HFF-Myc (cell line): ENCODE measurements at places on chromosomes 12 and 14.

DNA sequence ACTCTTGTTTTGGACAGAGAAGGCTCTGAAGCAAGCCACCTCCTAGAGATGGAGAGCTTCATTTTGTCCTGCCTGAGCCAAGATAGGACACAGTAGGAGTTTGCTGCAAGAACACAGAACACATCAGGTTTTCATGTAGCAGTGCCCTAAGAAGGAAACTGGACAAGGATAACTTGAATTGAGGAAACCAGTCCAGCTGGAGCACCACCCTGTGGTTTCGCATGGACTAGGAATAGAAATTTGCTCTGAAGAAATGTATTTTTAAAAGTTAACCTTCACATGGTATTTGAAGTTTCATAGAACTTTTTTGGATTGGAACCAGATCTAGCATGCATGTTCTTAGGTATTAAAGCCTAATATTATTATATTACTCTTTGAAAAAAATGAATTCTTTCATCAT, 68.8 kb downstream of the RERG start:
- no peak for DNase-seq

GRCh38 chr12:247271-247670, 15.4 kb downstream of the SLC6A13 start:
- DNase-seq = no peak

DNA sequence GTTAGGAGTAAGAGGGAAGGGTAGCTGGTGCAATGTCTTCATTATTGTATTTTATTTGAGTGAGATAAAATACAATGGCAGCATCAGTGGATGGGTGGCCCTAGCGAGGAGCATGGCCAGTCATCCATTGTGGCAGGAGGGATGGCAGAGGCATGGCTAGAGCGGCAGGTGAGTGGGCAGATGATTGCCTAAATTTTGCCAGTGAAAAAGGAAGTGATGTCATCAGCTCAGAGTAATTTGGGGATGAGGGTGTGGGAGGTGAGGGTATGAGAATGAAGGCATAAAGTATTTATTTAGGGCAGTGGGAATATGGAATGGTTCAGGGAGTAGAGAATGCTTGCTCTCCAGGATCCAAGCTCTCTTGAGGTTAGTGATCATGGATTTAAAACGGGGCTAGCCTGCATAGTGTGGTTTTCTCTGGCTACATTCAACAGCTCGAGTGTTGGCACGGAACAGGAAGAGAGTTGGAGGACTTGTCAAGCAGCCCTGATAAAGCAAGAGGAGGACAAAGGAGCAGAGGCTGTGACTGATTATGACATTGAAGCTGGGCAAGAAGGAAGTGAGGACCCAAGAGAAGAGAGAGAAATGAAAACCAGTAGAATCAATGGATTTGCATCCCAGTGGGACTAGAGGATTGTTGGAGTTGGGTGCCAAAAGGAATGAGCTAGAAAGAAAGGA, 18.7 kb upstream of the SERPINA6 start:
- no peak for DNase-seq

- DNase-seq = peak; percentile 85
Measured at GRCh38 chr12:120469450-120470149, at the start of gene SRSF9. TSS of gene SRSF9 (minus strand) at chr12:120469748. CDS start at chr12:120469609, 139 bp downstream.

GRCh38 chr12:14601692-14602478, 34.2 kb upstream of the PLBD1 start:
- DNase-seq = no peak

GRCh38 chr12:40351976-40352375, 127.2 kb downstream of the LRRK2 start:
- DNase-seq = no peak

GRCh38 chr12:49604856-49605255, 583 bp downstream of the FAM186B start:
- no peak for DNase-seq

DNA sequence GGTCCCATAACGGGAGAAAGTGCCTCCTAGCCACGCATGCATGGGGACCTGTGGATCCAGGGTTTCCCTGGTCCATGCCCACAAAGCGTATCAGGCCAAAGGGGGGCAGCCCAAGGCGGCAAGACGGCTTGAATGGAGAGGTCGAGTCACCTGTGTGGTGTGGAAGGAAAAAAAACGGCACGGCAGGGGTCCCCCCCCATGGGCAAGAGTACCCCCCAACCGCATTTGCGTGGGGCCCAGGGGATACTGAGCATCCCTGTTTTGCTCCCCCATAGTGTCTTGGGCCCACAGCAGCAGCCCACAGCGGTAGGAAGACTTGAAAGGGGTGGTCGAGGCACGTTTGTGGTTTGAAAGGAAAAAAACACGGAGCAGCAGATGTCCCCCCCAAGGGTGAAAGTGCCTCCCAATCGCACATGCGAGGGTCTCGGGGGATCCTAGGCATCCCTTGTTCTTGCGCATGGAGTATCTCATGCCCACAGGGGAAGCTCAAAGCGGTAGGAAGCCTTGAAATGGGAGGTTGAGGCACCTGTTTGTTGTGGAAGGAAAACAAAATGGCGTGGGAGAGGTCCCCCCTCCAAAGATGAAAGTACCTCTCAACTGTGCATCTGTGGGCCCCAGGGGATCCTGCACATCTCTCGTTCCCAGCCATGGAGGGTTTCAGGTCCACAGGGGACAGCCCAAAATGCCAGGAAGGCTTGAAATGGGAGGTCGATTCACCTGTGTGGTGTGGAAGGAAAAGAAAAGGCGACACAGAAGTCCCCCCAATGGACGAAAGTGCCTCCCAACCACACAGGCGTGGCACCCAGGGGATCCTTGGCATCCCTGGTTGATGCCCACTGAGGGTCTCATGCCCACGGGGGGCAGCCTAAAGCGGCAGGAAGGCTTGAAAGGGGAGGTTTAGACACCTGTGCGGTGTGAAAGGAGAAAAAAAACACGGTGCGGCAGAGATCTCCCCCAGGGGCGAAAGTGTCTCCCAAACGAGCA, 577.5 kb downstream of the ALG10 start:
- DNase-seq = no peak

DNA sequence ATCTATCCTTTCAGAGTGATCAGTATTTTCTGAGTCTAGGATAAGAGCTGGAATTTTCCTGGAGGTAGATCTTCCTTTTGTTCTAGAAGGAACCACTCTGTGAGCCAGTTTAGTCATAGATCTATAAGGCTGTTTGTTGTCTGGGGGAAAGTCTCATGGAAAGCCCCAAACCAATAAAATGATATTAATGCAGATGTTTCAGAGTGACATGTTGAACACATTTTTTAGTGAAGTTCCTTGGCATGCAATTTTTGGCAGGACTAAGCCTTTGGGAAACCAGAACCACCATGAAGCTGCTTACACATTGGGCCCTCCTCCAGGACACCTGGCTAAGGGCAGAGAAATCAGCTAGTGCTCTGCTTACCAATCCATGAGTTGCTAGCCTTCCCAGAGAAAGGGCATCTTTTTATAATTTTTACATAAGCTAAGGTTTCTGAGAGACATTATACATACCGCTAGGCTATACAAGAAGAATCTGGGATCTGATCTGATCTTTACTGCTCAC, 101.5 kb upstream of the PCED1B start:
- DNase-seq = peak; percentile 17

DNA sequence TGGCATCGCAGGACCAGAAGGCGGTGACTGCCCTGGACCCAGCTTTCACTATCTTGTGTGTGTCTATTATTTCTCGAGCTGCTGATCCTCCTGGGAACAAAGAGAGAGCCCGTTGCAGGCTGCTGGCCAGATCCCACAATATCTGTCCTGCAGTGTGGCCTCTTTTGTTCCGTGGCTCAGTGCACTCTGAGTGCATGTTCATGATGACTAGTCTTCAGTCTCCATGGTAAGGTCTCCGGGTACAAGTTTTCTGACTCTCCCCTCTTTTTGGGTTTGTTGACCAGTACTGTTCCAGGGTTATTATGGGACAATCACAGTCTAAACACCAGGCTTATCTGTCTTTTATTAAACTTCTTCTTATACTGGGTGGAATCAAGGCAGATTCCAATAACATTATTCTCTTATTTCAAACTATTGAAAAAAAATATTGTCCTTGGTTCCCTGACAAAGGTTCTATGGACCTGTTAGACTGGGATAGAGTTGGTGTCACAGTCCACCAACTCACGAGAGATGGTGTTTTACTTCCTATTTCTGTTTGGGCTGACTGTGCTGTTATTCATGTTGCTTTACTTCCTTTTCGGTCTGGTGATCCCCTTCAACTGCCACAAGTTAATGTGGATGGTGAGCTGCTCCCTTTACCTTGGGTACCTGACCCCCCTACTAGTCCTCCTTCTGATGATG, 192.9 kb upstream of the ALG10B start:
- DNase-seq = no peak

DNA sequence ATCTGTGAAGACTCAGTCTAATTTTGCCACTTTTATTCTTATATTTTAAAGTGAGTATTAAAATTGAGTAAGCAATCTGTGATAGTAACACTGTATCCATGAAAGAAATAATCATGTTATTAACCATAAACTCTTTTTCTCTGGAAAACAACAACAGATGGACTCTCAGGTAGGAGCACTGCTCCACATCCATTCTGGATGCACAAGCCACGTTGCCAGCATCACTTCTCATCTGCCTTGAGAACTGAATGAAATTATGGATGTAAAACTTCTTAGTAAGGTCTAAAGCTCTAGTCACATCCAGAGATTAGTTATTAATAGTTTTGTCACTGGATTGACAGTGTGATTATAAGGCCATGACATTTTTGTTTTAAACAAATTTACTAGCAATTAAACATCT, 489.1 kb upstream of the SYT1 start:
- DNase-seq = no peak

DNA sequence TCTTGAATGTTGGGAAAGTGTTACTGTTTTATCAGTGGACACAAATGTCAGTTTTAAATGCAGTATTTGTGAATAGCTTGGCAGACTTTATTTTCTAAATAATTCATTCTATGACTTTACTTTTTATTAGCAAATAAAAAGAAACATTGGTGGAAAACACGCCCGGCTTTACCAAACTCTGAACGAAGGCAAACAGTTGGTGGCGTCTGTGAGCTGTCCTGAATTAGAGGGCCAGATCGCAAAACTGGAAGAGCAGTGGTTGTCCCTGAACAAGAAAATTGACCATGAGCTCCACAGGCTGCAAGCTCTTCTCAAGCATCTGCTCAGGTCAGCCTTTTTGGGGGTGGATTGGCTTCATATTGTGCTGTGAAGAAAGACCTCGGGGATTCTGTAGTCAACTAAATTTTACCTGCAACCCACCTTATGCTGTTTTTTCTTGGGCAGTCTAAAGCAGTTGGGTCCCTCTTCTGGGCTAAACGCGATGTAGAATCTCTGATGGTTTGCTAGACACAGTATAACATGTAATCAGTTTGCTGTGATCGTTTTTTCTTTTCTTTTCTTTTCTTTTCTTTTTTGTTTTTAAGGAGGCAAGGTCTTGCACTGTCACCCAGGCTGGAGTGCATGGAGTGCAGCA, 156.4 kb downstream of the ESR2 start:
- no peak for DNase-seq

DNA sequence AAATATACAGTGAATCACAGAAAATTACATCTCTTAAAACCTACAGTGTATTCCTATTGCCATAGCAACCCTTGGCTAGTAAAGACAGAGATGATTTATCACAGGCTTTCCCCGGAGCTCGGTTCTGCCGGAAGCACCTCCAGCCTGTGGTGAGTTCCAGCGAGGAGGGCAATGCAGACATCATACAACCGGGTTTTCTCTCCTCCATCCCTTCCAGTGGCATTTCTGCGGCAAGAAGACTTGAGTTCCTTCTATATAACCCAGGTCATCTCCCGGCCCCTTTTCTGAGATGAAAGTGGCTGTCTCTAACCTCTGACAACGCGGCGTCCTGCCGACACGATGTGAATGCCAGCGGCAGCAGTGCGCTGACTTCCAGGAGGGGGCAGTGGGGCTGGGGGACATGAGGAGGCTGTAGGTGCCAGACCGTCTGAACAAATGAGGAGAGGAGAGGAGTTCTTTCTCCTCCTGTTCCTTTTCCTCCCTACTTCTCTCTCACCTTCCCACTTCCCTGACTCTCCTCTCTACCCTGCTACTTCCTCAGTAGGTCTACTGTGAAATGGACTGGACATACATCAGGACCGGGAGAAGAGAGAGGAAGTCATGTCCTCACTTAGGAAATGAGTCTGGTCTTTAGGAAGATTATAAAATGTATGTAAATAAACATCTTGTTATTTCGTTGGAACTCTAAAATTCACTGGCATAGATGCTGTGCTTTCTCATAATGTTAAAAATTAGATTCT, 68.6 kb upstream of the MAX start:
- DNase-seq = peak; percentile 31

DNA sequence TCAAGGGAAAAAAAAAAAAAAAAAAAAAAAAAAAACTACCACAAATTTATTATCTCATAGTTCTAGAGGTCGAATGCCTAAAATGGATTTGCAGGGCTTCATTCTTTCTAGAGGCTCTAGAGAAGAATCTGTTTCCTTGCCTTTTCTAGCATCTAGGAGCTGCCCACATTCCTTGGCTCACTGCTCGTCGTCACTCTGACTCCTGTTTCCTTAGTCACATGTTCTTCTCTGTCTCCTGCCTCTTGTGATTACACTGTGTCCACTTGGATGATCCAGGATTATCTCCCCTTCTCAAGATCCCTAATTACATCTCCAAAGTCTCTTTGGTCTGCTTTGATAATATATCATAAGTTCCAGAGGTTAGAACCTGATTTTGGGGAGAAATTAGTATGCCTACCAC, 88.7 kb downstream of the HECTD1 start:
- DNase-seq = no peak

DNA sequence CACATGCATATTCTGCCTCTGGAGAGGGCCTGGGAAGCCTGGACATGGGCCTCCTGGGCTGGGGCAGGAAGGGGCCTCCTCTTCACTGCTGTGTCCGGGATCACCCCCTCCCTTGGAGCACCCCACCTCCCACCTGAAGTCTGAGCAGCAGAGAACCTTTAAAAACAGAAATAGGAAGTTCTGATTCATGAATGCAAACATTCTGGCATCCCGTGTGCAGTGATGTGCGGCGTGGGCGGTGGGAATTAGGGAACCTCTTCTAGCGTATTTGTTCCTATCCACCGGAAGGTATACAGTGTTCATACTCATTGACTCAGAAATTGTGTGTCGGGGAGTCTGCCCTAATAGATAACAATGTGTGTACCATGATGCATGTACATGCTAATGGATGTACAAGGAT, 46.2 kb downstream of the C14orf132 start:
- DNase-seq = no peak

DNA sequence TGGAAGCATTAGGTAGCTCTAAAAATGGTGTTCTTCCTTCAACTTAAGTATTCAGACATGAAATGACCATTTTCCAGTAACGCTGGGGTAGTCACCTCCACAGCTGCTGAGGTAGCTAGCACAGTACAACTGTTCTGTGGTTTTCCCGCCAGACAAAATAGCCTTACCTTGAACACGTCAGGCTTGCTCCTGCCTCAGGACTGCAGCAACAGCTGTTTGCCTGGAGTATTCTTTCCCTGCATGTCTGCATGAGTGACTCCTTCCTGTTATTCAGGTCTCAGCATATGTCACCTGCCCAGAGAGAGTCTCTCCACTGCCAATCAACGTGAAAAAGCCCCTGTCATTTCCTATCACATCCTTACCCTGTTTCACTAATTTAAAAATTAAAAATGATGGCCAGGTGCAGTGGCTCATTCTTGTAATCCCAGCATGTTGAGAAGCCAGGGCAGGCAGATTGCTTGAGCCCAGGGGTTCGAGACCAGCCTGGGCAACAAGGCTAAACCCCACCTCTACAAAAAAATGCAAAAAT, 37.9 kb downstream of the WDR89 start:
- no peak for DNase-seq

GRCh38 chr14:44657696-44658388, 150.8 kb upstream of the FSCB start:
- no peak for DNase-seq
